ENCODE measurements at places on chromosomes 4 and X.

DNA sequence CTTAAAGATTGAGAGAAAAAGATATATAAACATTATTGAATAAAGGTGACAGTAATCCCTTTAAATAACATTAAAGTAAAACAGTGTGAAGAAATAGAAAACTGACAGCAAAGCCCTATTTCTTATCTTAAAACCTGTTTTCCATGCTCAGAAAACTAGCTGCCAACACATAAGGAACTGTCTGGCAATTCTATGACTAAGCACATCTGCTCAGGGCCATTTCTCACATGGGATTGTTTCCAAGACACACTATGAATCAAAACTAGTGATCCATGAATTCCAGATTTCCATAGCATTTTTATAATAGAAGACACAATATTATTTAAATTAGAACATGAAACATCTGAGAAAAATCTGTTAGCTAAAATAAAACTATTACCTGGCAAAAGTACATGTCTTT, 113.4 kb downstream of the SCLT1 start:
- DNase-seq: no peak

DNA sequence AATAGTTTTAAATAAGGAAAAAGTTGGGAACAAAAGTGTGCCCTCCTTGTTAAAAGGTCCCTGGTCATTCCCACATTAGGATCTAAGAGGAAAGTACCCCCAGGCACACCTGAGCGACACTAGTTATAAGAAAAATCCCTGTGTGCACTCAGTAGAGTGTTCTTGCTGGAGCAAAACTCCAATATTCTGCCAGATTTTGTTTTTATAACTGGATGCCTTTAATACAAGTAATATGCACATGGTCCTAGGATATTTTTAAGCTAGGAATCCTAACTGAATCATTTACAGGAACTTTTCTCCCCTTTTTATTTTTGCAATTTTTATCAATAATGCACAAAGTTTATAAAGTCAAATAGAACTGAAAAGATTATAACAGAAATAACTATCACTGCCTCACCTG, 68.6 kb downstream of the BEND4 start:
- no peak for DNase-seq

DNA sequence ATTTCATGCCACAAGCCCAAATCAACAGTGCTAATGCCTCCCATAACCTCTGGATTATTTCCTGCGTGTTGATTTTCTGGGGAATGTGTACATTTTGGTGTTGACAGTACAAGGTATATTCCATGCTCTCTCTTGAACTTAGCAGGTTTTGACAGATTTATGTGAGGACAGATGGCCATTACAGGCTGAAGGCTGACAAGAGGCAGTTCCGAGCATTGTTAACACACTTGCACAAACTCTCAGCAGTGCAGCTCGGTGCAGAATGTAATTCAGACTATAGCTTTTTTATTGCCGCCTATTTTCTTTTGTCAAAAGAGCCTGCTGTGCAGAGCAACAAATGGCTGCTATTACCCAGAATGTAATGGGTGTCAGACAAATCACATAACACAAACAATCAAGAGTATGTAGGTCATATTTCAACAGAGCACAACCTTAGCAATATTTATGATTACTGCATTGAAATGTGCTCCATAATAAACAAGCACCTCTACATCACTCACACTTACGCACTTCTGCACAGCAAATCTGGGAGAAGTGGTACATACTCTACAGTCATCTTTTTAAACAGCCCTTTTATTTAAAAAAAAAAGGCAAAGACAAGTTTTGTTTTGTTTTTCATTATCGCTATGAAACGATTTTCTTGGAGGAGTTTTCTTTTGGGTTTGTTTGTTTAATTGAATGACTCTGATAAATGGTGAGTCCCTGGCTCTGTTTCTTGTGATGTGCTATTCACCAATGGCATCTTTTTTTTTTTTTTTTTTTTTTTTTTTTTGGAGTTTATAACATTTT, 71.6 kb downstream of the PPARGC1A start:
- no peak for DNase-seq

DNA sequence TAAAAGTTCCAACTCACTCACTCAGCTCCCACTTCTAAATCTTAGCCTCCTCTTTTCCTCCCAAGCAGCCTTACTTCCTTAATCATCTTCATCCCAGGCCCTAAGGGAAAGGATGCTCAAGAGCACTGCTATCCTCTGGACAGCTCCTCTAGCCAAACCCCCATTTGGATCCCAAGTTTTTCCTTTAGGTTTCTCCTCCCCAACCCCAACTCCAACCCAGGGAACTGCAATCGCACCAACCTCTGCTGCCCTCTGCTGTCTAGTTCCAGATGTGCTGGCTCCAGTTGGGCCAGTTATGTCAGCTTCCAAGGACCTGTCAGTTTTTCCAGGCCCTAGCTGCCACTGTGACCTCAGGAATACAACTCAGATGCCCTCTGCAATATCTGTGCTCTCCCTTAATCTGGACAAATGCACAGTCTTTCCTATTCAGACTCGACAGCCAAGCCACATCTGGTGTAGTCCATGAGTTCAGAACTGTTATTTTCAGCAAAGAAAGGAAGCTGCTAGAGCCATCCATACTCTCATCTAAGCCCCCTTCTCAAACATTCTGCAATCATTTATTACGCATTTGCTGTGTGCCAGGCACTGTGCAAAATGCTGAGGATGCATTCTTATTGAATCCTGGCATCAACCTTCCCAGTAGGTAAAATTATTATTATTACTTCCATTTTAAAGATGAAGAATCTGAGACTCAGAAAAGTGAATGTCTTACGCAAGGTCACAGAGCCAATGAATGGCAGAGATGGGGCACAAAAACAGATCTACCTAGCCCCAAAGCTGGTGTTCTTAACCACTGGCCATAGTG, 12.3 kb upstream of the XPNPEP2 start:
- peak; percentile 45 for DNase-seq

GRCh38 chr4:112284166-112284565, 1.5 kb downstream of the TIFA start:
- DNase-seq: peak; percentile 24

Measured in activated CD8-positive, alpha-beta T cell treated with anti-CD3 and anti-CD28 coated beads for 36 hours (primary cell).